ENCODE measurements at places on chromosomes 6 and 20. TPM values are rescaled to one million over a fixed set of nuclear protein-coding genes. Genes with fewer than 3 reads are reported as not detected.

Gene KIF16B
- 4.2 TPM for total RNA-seq

- H3K4me1 ChIP-seq = no peaks in the 10 kb centered on the region
- H3K4me3 ChIP-seq = no peak overlapping the region
- no peak for DNase-seq
- no peaks in the 10 kb centered on the region for H3K27me3 ChIP-seq
Measured at GRCh38 chr20:35680452-35681183, 15.9 kb upstream of the CPNE1 start.

DNA sequence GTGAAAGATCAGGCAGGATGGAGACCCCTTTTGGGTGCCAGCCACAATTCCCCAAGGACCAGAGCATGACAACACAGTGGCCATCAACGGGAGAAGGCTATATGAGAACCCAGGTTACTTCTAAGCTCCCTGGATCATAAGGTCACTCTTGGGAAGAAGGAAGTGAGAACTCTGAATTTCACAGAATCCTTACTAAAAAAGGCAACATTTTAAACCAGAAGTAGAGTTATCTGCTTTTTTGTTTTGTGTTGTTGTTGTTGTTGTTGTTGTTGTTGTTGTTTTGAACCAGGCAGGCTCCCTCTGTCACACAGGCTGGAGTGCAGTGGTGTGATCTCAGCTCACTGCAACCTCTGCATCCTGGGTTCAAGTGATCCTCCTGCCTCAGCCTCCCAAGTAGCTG lies 107.4 kb upstream of the TNFAIP3 start:
- no peaks in the 10 kb centered on the region for H3K27me3 ChIP-seq
- H3K27ac ChIP-seq = no peak overlapping the region
- H3K4me3 ChIP-seq = no peak overlapping the region
- no peaks in the 10 kb centered on the region for H3K36me3 ChIP-seq
- no peaks in the 10 kb centered on the region for H3K4me1 ChIP-seq

DNA sequence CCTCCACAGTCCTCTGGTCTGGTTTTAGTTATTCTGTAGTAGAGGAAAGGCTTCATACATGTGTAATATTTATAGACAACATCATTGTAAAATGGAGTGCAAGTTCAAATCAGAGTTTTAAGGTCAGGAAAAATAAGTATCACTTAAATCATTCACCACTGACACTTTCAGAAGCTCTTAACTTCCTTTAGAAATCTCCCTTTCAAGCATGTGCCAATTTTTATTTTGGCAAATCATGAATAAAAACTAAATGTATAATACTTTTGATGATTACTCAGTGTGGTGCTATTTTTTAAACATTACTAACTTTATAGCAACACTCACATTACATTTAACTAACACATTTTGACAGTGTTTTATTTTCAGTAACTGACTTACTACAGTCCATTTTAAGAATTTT lies 112.2 kb downstream of the OGFRL1 start:
- no peak overlapping the region for H3K4me3 ChIP-seq
- H3K4me1 ChIP-seq = no peaks in the 10 kb centered on the region
- no peak for DNase-seq
- H3K27ac ChIP-seq = no peak overlapping the region
- peaks cover 7% of the 10 kb centered on the region for H3K27me3 ChIP-seq
- H3K36me3 ChIP-seq = no peaks in the 10 kb centered on the region

Gene SLC17A1
- total RNA-seq = not detected

- H3K4me1 ChIP-seq = no peaks in the 10 kb centered on the region
- no peak overlapping the region for H3K4me3 ChIP-seq
- no peaks in the 10 kb centered on the region for H3K36me3 ChIP-seq
- H3K27ac ChIP-seq = no peak overlapping the region
- no peak for DNase-seq
- peaks cover 1% of the 10 kb centered on the region for H3K27me3 ChIP-seq
Measured at GRCh38 chr20:15319439-15319838, 982.0 kb upstream of the FLRT3 start.

- H3K36me3 ChIP-seq = peaks cover 7% of the 10 kb centered on the region
- peaks cover 45% of the 10 kb centered on the region for H3K4me1 ChIP-seq
- no peak overlapping the region for H3K4me3 ChIP-seq
- H3K27me3 ChIP-seq = peaks cover 42% of the 10 kb centered on the region
- peak overlapping the region; percentile 43 for H3K27ac ChIP-seq
Measured at GRCh38 chr6:106084106-106084988, 1.8 kb upstream of the PRDM1 start.

Gene TUBB1
- total RNA-seq = not detected

- no peaks in the 10 kb centered on the region for H3K27me3 ChIP-seq
- no peak overlapping the region for H3K4me3 ChIP-seq
- no peak for DNase-seq
Measured at GRCh38 chr20:25050501-25051350, 7.2 kb downstream of the ACSS1 start.

DNA sequence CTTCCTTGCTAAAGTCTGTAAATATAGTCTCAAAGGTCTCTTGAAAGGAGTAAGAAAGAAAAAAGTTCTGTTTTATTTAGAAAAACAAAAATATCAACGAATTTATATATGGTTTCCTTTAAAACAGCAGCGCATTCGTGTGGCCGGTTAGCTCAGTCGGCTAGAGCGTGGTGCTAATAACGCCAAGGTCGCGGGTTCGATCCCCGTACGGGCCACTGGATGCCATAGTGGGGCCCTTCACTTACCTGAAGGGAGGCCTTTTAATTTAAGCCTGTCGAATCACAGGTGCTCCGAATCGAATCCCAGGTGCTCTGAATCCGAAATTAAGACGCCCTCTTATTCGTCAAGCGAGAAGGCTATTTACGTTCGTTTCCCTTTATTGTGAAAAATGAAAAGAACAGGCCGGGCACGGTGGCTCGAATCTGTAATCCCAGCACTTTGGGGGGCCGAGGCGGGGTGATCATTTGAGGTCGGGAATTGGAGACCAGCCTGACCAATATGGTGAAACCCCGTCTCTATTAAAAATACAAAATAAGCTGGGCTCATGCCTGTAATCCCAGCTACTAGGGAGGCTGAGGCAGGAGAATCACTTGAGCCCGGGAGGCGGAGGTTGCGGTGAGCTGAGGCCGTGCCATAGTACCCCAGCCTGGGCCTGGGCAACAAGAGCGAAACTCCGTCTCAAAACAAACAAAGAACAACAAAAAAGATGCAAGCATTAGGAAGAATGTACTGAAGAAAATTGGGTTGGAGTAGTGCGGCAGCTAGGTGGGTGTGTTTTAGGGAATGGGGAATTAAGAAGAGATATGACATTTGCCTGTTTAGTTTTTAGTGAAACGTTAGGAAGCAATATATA lies 195.8 kb upstream of the ZNF184 start:
- H3K36me3 ChIP-seq = no peaks in the 10 kb centered on the region
- H3K27me3 ChIP-seq = peaks cover 64% of the 10 kb centered on the region
- H3K27ac ChIP-seq = peak overlapping the region; percentile 40
- H3K4me1 ChIP-seq = peaks cover 34% of the 10 kb centered on the region

DNA sequence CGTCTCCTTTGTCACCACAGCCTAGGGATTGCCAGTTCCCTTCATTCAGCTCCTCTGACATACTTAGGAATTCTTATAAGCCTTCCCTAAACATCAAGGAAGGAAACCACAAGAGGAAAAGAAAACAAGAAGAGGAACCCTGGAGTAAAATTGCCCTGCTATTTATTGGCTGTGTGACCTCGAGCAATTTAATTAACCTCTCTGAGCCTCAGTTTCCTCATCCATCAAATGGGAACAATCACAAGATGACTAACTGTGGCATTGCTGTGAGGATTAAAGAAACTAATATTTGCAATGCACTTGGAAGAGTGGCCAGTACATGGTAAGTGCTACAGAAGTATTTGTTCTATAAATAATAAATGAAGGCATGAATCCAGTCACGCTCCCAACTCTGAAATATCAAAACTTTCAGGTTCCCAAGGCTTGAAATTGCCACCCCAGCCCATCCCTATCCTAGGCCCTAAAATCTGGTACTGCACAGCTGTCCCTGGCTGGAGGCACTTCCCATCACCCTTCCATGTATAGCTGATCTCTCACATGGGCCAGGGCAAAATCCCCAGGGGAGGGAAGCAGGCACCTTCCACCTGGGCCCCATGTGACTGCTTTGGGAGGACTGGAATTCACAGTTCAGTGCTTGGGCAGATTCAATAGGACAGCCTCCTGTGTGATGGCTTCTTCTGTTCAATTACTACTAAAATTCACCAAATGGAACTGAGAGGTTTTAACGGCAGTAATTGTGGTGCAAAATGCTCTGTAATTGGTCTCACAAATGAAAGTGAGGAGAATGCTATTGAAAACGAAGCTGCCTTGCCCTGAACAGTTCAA lies 78.0 kb upstream of the MAFB start:
- no peak overlapping the region for H3K4me3 ChIP-seq
- H3K36me3 ChIP-seq = no peaks in the 10 kb centered on the region
- no peak for DNase-seq
- no peaks in the 10 kb centered on the region for H3K4me1 ChIP-seq
- peaks cover 7% of the 10 kb centered on the region for H3K27me3 ChIP-seq
- H3K27ac ChIP-seq = no peak overlapping the region

GRCh38 chr6:33040157-33040556 lies 30.8 kb upstream of the HLA-DOA start:
- no peak for DNase-seq
- H3K27ac ChIP-seq = no peak overlapping the region
- peaks cover 4% of the 10 kb centered on the region for H3K36me3 ChIP-seq

Gene PNLDC1
- total RNA-seq = 0.54 TPM

GRCh38 chr20:62554214-62554897 lies 78.6 kb upstream of the GATA5 start:
- peaks cover 5% of the 10 kb centered on the region for H3K4me1 ChIP-seq
- H3K4me3 ChIP-seq = no peak overlapping the region
- no peaks in the 10 kb centered on the region for H3K36me3 ChIP-seq
- DNase-seq = no peak

Gene LPA
- not detected for total RNA-seq

Gene WFDC12
- total RNA-seq = not detected

Gene POPDC3
- not detected for total RNA-seq

DNA sequence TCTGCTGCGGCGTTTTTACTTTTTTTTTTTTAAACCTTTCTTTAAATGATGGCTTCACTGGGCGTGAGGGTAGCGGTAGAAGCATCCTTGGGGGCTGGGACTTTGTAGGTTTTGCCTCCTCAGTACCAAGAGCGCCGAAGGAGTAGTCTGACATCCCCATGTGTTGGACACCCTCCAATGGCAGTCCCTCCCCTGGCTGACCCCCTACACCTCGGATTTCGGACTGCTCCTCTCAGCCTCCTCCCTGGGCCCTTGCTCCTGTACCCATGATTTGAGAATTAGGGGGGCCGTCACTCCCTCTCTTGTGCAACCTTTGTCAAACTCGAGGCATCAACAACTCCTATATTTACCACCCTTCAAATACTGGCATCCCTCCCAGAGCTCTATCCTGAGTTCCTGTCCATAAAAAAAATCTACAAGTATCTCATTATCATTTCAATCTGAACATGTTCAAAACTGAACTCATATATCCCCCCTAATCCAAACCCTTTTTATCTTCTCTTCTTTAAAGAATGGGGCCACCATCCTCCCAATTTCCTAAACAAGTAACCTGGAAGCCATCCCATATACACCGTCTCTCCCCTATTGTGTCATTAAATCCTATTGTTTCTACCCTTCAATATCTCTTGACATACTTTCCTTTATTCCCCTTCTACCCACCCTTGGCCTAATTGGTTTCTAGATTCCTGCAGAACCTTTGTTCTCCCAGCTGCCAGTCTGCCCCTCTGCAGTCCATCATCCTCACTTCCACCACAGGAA lies 1.2 kb upstream of the ARFGEF3 start:
- no peaks in the 10 kb centered on the region for H3K36me3 ChIP-seq
- peaks cover 51% of the 10 kb centered on the region for H3K27me3 ChIP-seq
- no peak for DNase-seq
- peak overlapping the region; percentile 64 for H3K4me3 ChIP-seq
